Naive thymus-derived CD4-positive, alpha-beta T cell (primary cell): ENCODE measurements at places on chromosomes 5 and 9. TPM values are rescaled to one million over a fixed set of nuclear protein-coding genes. Genes with fewer than 3 reads are reported as not detected.

DNA sequence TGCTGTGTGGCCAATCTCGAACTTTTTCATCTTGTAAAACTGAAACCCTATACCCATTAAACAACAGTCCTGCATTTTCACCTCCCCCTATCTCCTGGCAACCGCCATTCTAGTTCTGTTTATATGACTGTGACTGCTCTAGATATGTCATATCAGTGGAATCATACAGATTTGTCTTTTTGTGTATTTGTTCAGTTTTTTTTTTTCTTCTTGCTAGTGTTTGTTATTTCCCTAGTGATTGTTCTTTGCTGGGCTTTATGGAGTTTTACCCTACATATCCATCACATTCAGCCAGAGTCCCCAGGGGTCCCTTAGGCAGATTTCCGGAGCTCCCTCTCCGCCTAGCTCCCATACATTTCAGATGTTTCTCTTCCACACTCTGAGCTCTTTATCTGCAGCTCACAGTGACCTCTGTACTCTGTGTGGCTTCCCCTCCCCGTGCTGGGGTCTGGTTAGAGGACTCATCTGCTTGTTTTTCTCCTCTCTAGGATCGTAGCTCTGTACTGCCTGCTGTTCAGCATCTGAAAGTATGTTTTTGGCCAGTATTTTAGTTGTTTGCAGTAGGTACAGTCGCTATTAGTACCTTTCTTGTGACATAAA lies 25.1 kb upstream of the CARTPT start:
- DNase-seq: no peak

CCDC171 gene
- total RNA-seq: 3.7 TPM

PLAC8L1 gene
- 1.1 TPM for total RNA-seq

DNA sequence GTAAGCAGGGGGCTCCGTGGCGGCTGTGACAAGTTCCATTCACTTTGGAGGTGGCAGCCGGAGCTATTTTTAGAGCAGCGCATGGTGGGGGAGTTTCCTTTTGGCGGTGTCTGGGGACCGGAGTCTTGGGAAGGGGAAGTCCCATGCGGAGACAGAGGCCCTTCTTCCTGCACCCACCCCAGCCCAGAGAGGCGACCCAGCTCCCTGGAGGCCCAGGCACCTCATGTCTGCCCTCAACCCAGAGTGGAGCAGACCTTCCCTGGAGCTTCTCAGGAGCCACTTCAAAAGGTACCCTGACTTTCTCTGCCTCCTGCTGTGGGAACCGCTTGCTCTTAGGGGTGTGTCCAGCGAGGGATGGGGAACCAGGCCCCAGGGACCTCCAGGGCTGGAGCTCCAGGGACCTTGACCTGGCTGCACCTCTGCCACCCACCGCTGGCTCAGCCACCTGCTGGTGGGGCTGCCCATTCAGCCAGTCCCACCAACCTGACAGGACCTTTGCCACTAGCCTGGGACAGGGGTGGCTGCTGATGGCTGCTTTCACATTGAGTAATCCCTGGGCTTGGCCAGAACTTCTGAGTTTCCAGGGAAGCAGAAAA lies 34.1 kb downstream of the NEK6 start:
- no peak for DNase-seq

LRRC19 gene
- not detected for total RNA-seq

DNA sequence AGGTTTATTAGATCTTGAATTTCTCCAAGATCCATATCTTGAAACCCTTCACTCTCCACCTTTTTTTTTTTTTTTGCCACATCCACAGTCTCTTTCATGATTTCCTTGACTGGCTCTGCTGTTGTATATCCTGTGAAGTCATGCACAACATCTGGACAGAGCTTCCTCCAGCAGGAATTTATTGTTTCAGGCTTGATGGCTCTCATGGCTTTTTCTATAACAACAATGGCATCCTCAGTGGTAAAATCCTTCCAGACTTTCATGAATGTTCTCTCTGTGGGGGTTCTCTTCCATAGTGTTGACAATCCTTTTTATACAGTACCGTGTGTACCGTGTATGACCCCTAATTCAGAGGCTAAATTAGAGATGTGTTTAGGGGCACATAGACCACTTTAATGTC lies 24.0 kb downstream of the RANBP17 start:
- no peak for DNase-seq

GRCh38 chr5:133842846-133843611 lies 125.4 kb downstream of the C5orf15 start:
- no peak for DNase-seq

FIBCD1 gene
- total RNA-seq: not detected in 2 replicates

GRCh38 chr9:22210262-22210661 lies 201.2 kb upstream of the CDKN2B start:
- DNase-seq: no peak

GRCh38 chr5:41157272-41157894 lies 55.9 kb downstream of the C6 start:
- no peak for DNase-seq

WDR38 gene
- total RNA-seq: not detected

GRCh38 chr5:155679530-155679929 lies 647.4 kb upstream of the SGCD start:
- no peak for DNase-seq

C1QTNF3 gene
- total RNA-seq: 8.8 TPM

- DNase-seq: no peak
These were observed 2.6 kb downstream of the SLC31A1 start for GRCh38 chr9:113223963-113224362.

- no peak for DNase-seq
These were observed 2.0 kb downstream of the KCNN2 start for GRCh38 chr5:114363837-114364236.

DNA sequence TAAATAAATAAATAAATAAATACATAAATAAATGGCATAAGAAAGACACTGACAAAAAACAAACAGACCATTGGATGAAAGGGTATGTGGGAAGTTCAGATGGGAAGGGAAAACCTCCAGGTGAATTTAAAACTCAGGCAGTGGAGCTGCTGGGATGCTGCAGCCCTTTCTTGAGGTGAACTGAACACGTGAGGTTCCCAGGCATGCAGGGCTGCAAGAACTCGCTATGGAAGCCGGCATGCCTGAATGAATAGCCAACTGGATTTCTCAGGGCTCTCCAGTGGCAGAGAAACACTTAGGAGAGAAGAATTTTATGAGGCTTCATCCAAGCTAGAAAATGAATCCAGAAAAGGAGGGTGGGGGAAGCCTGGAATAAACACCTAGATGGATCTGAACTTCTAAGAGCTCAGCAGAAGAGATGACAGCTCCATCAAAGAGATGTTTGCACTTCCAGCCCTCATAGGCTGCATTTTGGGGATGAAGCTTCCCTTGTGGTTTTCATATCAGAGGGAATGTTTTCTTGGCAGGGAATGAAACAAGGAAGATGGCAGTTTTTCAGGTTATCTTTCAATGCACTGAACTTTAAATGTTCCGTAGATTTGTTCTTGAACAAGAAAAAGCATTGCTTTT lies 224.2 kb upstream of the DAP start:
- no peak for DNase-seq

- no peak for DNase-seq
These were observed 3.2 kb upstream of the ANXA1 start for GRCh38 chr9:73148447-73148937.

DNA sequence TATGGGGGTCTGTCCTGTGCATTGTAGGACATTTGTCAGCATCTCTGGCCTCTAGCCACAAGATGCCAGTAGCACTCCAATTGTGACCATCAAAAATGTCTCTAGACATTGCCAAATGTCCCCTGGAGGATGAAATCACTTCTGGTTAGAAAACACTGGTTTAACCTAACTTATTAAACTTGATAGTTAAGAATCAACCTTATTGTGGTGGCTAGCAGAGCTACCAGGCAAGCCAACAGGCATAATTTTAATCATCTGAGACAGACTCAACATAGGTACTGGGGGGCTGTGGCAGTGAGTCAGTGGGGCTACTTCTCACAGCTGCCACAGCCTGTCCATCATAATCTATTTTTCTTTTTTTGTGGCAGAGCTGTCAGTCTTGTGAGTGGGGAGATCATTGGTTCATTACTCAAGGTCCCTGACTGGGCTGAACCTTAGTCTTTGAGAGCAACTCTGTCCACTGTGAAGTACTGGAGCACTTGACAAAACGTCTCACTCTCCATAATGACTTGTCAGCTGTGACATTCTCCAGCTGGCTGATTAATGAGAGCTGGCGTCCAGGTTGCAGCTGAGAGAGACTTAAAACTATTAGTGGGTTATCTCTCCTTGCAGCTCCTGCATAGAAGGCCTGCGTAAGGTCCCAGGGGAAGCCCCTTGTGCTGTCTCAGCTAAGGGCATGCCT lies 107.9 kb downstream of the DCP2 start:
- no peak for DNase-seq

GRCh38 chr5:14671414-14671813 lies 6.9 kb downstream of the OTULIN start:
- DNase-seq: no peak

PPIC gene
- not detected in 2 replicates for total RNA-seq

INSL4 gene
- not detected for total RNA-seq

CTXN3 gene
- total RNA-seq: not detected

CARTPT gene
- total RNA-seq: not detected in 2 replicates

DNA sequence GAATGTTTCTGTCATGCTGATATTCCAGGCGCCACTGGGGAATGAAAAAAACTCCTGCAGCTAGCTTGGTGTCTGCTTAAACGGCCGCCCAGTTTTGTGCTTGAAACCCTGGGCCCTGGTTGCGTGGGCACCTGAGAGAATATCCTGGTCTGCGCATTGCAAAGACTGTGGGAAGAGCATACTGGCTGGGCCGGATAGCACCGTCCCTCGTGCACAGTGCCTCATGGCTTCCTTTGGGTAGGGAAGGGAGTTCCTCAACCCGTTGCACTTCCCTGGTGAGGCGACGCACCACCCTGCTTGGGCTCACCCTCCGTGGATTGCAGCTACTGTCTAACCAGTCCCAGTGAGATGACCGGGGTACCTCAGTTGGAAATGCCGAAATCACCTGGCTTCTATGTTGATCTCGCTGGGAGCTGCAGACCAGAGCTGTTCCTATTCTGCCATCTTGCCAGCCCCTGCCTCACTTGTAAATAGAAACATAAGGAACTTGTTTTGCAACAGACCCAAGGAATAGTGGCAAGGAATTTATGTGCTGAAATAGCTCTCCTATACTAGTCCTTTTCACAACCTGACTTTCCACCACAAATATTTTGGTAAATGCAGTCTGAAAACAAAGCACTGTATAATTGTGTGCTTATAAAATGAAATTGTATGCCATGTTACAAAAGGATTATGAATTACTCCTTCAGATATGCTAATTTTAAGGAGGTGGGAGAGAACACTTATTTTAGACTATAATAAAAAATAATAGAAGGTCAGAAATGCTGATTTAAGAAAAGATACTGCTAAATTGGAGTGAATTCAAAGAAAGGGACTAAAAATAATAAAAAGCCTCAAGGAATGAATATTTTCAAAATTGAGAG lies 90.3 kb downstream of the ADAMTSL1 start:
- DNase-seq: no peak

- no peak for DNase-seq
These were observed 216.8 kb downstream of the PAX5 start for GRCh38 chr9:36817160-36817834.

GAPVD1 gene
- 65.0 TPM for total RNA-seq

NUDT12 gene
- 3.7 TPM for total RNA-seq

DNA sequence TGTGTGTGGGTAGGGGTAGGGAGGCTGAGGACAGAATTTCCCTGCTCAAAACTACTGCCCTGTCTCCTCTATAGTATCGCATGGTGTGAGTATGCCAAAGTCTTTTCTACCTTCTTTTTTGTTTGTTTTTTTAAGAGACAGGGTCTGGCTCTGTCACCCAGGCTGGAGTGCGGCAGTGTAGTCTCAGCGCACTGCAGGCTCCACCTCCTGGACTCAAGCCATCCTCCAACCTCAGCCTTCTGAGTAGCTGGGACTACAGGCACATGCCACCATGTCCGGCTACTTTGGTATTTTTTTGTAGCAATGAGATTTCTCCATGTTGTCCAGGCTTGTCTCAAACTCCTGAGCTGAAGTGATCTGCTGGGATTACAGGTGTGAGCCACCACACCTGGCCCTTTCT lies 2.5 kb downstream of the SRP19 start:
- DNase-seq: no peak

MRPS27 gene
- total RNA-seq: 36.6 TPM
